ENCODE measurements at places on chromosomes 16 and 17.

DNA sequence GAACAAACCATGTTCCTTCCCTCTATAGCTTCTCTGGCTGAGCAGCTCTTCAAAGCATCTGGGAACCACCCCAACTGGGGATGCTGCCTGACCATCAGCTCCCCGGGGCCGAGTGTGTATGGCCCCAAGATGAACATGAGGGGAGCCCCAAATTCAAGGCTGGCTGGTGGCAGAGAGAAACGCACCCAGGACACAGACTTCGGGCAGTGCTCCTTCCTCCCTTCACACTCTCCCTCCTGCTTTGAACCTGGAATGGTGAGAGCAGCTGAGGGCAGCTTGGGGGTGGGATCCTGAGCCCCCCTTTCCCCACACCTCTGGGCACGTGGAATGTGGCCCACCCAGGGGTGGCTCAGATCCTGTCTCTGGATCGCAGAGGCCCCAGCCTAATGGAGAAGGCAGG is 17.2 kb downstream of the TLE7 start:
- H3K27me3 ChIP-seq, result peaks cover 26% of the 10 kb centered on the region
- peaks cover 7% of the 10 kb centered on the region for H3K4me1 ChIP-seq
- no peak overlapping the region for H3K27ac ChIP-seq
- H3K4me3 ChIP-seq, result no peak overlapping the region
- H3K36me3 ChIP-seq, result no peaks in the 10 kb centered on the region

GRCh38 chr17:41695954-41696757 is 7.5 kb downstream of the EIF1 start:
- no peak overlapping the region for H3K4me3 ChIP-seq
- H3K27ac ChIP-seq, result peak overlapping the region; percentile 47
- H3K27me3 ChIP-seq, result no peaks in the 10 kb centered on the region

- DNase-seq, result no peak
- H3K4me3 ChIP-seq, result no peak overlapping the region
These were observed 55.4 kb downstream of the TMEM186 start for GRCh38 chr16:8742068-8742467.

DNA sequence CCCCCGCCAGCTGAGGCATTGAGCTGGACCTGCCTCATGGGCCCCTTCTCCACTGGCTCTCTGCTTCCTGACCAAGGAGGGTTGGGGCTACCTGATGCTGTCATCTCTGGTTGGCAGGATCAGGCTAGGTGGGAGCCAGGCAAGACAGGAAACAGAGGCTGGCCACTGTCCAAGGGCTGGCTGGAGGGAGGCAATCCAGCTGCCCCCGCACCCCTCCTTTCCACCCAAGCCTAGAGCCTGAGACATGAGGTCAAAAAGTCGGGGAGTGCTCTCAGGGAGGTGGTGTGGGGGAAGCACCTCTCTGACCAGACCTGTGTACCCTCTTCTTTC is 14.5 kb downstream of the NGFR start:
- DNase-seq, result no peak
- peaks cover 11% of the 10 kb centered on the region for H3K4me1 ChIP-seq
- no peaks in the 10 kb centered on the region for H3K36me3 ChIP-seq
- no peak overlapping the region for H3K27ac ChIP-seq

DNA sequence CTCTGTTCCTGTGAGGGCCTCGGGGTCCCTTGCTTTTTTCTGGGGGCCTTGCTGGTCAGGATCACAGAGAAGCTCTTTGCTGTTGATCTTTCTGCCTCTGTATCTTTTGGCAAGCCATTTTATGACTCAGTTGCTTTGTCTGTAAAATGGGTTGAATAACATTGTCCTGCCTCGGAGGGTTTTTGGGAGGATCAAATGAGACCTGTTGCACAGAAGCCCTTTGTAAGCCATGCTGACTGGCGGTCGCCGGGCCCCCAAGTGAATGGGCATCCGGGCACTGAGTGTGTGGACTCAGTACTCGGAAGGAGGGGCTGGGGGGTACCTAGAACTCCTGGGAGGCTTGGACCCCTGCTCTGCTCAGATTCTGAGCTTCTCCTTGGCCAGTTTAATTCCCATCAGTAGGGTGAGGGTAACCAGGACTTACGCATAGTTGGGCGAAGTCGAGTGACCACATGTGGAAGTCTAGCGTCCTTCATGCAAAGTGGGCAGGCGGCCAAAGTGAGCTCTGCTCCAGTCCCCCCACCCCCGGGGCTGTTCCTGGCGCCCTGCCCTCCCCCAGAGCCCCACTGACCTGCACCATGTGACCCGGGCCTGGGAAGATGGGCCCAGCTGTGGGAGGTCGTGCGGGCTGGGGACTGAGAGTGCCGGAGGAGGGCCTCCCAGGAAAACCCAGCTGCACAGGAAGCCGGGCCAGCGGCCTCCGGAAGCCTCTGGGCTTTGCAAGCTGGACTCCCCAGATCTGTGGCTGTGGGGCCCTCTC is 284.0 kb downstream of the SEC14L1 start:
- no peaks in the 10 kb centered on the region for H3K36me3 ChIP-seq
- peaks cover 100% of the 10 kb centered on the region for H3K4me1 ChIP-seq
- no peak overlapping the region for H3K4me3 ChIP-seq
- H3K27ac ChIP-seq, result peak overlapping the region; percentile 85

GRCh38 chr17:82961366-82962162 is 117.8 kb upstream of the METRNL start:
- peaks cover 11% of the 10 kb centered on the region for H3K4me1 ChIP-seq
- H3K27me3 ChIP-seq, result no peaks in the 10 kb centered on the region
- H3K27ac ChIP-seq, result no peak overlapping the region

GRCh38 chr17:72381597-72382397 is 261.0 kb downstream of the SOX9 start:
- no peak for DNase-seq
- H3K27ac ChIP-seq, result no peak overlapping the region
- H3K27me3 ChIP-seq, result no peaks in the 10 kb centered on the region
- H3K4me1 ChIP-seq, result peaks cover 5% of the 10 kb centered on the region
- H3K36me3 ChIP-seq, result no peaks in the 10 kb centered on the region

GRCh38 chr16:5027575-5028235 is 6.0 kb downstream of the NAGPA start:
- H3K27ac ChIP-seq, result no peak overlapping the region
- DNase-seq, result no peak
- peaks cover 17% of the 10 kb centered on the region for H3K4me1 ChIP-seq

GRCh38 chr17:34313164-34313563 is 6.1 kb upstream of the CCL8 start:
- no peak overlapping the region for H3K4me3 ChIP-seq
- H3K27ac ChIP-seq, result peak overlapping the region; percentile 50
- H3K36me3 ChIP-seq, result no peaks in the 10 kb centered on the region
- H3K4me1 ChIP-seq, result peaks cover 3% of the 10 kb centered on the region
- no peak for DNase-seq

DNA sequence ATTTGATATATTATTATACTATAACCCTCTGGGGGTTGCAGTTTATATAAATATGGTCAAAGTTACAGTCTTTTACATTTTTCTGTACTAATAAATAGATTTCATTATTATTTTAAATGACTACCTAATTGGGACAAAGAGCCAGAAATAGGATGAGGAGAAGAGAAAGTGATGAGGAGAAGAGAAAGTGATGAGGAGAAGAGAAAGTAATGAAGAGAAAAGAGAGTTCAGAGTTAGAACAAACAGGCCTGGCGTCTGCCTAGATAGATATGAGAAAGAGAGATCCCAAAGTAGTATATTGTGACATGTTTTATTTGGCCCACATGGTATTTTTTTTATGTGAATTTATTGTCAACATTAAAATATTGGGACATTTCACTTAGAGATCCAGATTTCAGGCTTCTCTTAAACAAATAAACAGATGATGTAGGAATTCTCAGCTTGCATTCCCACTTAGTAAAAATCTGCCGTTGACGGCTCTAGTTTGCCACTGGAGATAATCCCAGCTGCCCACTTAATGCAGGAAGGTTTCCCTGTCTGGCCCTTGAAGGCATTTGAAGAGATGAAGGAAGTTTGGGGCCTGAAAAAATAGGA is 210.7 kb downstream of the STX8 start:
- H3K4me3 ChIP-seq, result no peak overlapping the region
- no peak for DNase-seq
- H3K27me3 ChIP-seq, result no peaks in the 10 kb centered on the region
- no peak overlapping the region for H3K27ac ChIP-seq
- H3K4me1 ChIP-seq, result peaks cover 3% of the 10 kb centered on the region
- no peaks in the 10 kb centered on the region for H3K36me3 ChIP-seq

DNA sequence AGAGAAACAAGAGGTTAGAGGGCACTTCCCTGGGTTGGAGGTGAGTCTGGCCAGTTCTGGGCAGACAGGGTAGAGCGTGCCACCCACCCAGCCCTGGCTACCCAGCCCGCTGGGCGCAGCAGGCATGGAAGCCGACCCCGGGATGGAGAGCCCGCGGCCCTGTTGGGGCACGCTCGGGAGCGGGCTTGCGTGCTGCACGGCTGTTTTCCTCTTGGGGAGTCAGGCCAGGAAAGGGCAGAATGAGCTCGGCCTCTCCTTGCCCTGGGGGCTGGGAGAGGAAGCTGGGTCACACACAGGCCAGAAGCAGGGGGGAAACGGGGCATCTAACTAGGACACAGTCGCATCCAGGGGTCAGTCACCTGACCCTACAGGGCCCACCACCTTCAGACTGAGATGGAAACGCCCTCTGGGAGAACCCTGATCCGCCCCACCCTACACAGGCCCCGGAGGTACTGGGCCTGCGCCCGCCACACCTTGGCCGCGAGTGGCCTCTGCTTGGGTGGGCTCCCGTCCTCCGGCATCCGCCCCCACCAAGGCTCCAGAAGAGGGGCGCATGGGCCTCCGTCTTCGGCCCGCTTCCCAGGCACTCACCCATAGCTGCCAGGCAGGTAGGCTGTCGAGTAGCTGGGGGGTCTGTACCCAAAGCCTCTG is 1.2 kb downstream of the SOX15 start:
- H3K27ac ChIP-seq, result peak overlapping the region; percentile 34
- H3K4me1 ChIP-seq, result peaks cover 59% of the 10 kb centered on the region
- no peaks in the 10 kb centered on the region for H3K27me3 ChIP-seq
- peaks cover 61% of the 10 kb centered on the region for H3K36me3 ChIP-seq
- no peak for DNase-seq

DNA sequence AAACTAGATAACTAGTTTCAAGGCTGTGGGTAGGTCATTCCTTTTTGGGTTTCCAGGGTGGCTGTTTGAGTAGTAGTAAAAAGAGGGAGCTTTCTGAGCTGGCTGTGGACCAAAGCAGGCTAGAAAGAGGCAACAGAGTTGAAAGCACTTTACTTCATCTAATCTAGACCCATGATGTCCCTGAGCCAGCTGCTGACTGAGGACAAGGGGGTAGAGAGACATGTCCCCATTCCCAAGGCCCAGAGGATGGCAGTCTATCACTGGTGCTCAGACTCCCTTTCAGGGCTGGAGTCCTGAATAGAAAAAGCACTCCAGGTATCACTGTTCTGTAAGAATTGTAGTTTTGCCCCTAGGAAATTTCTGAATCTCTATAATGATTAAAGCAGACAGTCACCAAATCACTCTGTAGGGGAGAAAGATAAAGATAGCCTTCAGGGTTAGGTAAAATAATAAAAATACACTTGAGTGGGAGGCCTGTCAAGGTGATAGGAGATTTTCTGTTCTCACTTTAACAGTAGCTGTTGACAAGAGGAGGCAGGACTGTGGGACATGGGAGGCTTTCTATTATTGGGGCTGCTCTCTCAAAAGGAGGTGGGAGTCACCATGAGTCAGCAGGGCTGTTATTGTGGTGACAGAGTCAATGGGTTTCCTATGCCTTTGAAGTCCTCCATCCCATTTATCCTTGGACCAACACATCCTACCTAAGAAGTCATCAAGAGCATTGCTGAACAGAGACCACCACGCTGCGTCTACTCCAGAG is 190.2 kb upstream of the MPHOSPH6 start:
- H3K27ac ChIP-seq, result no peak overlapping the region
- H3K27me3 ChIP-seq, result no peaks in the 10 kb centered on the region
- H3K36me3 ChIP-seq, result no peaks in the 10 kb centered on the region
- H3K4me1 ChIP-seq, result no peaks in the 10 kb centered on the region

- H3K36me3 ChIP-seq, result no peaks in the 10 kb centered on the region
- no peaks in the 10 kb centered on the region for H3K4me1 ChIP-seq
- no peak for DNase-seq
- H3K4me3 ChIP-seq, result no peak overlapping the region
- no peaks in the 10 kb centered on the region for H3K27me3 ChIP-seq
- no peak overlapping the region for H3K27ac ChIP-seq
These were observed 11.1 kb downstream of the SPATA33 start for GRCh38 chr16:89668790-89669158.

DNA sequence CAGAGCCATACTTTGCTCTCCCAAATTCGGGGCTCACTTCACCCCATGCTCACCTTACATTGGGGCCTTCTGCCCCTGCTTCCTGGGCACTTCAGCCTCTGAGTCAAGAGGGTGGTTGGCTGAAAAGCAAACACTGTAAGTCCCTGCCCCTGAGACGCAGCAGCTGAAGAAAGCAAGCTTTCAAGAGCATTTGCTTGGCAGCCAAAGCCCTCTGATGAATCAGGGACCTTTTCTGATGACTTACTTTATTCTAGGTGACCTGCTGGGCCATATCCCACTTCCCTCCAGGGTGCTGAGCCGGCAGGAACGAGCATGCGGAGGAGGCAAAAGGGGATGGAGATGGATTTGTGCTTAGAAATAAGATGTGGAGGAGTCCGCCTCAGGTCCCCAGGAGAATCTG is 147.0 kb upstream of the TNRC6C start:
- H3K4me3 ChIP-seq, result no peak overlapping the region
- H3K27me3 ChIP-seq, result no peaks in the 10 kb centered on the region
- peaks cover 14% of the 10 kb centered on the region for H3K4me1 ChIP-seq
- DNase-seq, result no peak

DNA sequence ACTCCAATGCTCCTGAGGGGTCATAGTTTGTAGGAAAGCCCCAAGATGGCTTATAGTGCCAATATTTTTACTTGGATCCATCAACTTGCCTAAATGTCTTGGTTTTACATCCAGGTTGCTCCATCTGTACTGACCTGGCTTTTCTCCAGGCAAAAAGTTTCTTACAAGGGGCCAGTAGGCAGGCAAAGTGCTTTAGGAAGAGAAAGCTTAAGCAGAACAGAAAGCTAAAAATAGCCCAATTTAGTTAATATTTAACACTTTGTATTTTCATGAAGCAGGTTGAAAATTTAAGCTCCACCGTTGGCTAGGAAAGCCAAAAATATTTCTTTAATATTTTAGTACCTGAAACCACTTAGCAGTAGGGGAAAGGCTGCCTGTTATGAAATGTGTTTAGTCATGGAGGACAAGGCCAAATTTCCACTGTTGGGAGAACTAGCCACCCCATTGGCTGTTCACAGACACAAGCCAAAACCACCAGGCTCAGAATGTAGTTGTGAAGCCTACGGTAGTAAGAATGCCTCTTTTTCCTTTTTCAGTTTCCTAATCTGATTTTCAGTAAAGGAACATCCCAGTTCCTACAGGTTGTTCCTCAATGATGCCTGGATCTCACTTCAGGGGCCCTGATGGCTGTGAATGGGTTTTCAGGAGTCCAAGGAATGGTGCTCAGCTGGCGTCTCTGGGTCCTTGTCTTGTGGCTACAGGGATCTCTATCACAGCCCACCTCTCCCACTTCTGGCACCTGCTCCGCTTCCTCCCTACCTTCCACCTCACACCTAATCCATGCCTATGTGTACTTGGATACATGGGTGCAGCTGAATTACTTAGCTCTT is 324.8 kb downstream of the PMP22 start:
- H3K36me3 ChIP-seq, result no peaks in the 10 kb centered on the region
- no peak for DNase-seq
- H3K4me3 ChIP-seq, result no peak overlapping the region
- no peaks in the 10 kb centered on the region for H3K27me3 ChIP-seq

GRCh38 chr17:77011173-77012011 is 129.4 kb upstream of the SEC14L1 start:
- peaks cover 49% of the 10 kb centered on the region for H3K27me3 ChIP-seq
- H3K4me3 ChIP-seq, result no peak overlapping the region
- no peaks in the 10 kb centered on the region for H3K36me3 ChIP-seq
- peak; percentile 50 for DNase-seq
- H3K4me1 ChIP-seq, result no peaks in the 10 kb centered on the region
- H3K27ac ChIP-seq, result no peak overlapping the region

Measured in stomach (tissue), 19 donors.